Fibroblast of skin of scalp (primary cell): ENCODE measurements at places on chromosomes 2 and 18.

DNA sequence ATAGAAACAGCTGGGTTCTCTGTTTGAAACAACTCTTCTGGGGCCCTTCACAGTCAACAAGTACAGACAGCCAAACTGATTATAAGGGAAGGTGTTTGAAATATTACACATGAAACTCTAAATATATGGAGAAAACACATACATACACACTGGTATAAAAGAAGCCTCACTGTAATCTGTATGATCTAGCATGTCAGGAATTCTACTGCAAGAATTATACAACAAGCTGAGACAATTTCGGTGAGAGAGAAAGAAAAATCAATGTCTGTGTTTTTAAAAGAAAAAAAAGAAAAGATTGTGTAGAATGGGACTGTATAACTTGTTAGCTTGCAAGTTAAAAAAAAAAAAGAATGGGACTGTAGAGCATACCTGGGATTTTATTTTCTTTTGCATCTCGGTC lies 26.3 kb downstream of the IRS1 start:
- no peak for DNase-seq

DNA sequence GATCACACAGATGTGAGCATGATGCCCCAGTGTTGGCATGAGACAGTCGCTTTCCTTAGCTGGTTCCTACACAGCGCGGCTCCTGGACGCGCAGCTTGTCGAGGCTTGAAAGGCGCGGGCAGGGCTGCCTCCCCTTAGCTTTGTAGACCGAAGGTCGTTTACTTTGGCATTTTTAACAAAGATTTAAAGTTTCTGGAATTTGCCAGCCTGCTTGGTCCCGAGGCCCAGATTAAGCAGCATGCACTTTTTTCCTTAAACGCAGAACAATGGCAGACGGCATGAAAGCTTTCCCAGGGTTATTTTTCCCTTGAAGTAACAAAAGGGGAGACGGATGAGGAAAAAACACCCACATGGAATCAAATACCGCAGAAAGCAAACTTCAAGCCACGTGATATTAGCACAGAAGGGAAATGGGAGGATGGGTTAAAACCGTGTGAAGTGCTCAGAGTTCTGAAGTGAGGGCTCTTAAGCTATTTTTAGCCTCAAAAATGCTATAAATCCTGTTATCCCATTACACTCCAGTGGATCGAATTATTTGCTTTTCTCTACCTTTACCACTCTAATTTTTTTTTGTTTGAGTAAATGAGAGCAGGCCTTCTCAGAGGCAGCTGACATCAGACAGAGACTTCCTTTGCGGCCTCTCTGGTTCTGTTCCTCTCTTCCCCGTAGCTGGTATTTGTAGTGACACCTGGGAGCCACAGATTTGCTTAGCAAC lies 55.7 kb downstream of the NPAS2 start:
- DNase-seq, result peak; percentile 48

DNA sequence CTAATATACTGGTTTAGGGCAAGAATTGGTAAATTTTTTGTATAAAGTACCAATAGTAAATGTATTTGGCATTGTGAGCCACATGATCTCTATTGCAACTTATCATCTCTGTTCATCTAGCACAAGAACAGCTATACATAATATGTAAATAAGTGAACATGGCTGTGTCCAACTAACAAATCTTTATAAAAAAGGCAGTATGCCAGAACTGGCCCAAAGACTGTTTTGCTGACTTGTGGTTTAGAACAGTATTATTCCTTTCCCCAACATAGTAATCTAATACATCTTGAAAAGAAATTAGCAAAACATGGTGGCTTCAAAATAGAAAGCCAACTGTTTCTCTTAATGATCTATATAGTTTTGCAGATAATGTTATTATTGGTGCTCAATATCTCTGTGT lies 441.4 kb upstream of the CELF4 start:
- DNase-seq, result no peak

DNA sequence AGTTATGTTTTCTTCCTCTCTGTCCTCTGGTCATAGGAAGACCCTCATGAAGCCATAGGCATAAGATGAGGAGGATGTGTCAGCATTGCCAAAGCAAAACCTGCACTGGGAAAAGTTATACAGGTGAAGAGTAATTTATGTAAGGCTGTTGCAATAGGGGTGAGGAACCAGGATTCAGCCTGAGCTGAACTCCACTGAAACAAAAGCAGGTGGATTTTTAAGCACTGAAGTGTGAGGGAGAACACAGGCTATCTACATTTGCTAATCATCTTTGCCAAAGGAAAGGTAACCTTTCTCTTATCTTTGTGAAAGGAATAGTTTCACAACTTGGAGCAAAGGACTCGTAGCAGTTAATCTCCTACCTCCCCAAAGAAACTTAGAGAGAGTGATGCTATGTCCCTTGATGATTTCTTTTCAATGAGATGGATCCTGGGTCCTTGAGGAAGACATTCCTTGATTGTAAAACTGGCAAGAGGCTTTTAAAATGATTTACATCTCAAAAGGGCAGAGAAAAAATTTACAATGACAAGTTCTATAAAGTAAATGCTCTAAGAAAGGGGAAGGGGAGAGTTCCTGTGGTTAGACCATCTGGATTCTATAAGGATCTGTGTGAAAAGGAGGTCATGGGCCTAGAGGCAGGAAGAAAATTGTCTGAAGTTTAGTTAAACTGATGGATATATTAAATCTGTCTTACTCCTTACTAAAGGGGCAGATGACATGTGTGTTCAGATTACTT lies 385.4 kb upstream of the CDH7 start:
- no peak for DNase-seq

- DNase-seq, result peak; percentile 48
These were observed 431 bp downstream of the FAM98A start for GRCh38 chr2:33598561-33599174.

DNA sequence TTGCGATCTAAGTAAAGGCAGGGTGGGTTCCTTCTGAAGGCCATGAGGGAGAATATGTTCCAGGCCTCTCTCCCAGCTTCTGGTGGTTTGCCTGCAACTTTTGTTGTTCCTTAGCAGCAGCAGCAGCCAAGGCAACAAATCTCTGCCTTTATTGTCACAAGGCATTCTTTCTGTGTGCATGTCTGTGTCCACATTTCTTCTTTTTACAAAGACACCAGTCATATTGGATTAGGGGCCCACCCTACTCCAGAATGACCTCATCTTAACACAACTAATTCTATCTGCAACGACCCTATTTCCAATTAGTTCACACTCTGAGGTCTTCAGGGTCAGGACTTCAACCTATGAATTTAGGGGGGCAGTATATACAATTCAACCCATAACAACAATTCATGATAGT lies 587.5 kb downstream of the XIRP2 start:
- no peak for DNase-seq

- no peak for DNase-seq
These were observed 102.1 kb downstream of the FAM117B start for GRCh38 chr2:202736826-202737225.

GRCh38 chr2:144048631-144049060 lies 471.3 kb downstream of the ZEB2 start:
- DNase-seq, result peak; percentile 40

- peak; percentile 56 for DNase-seq
These were observed 86.6 kb downstream of the ASB1 start for GRCh38 chr2:238513346-238513745.

DNA sequence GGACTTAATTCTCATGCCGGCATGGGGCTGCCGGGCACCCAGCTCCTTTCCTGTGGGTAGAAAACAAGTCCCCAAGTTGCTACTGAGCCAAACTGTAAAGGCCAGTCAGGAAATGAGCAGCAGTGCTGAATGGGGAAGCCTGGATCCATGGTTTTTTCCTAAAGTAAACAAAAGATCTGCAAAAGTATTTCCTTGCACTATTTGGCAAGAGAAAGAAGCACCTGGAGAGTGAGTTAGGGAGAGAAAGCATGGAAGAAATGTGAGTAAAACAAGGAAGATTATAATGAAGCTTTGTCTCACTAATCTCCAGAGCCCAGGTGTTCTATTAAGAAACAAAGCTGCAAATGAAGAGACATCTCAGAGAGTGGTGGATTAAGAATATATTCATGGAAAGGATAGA lies 117.6 kb downstream of the METTL8 start:
- DNase-seq, result no peak

- no peak for DNase-seq
These were observed 124.4 kb upstream of the SALL3 start for GRCh38 chr18:78855188-78855587.

DNA sequence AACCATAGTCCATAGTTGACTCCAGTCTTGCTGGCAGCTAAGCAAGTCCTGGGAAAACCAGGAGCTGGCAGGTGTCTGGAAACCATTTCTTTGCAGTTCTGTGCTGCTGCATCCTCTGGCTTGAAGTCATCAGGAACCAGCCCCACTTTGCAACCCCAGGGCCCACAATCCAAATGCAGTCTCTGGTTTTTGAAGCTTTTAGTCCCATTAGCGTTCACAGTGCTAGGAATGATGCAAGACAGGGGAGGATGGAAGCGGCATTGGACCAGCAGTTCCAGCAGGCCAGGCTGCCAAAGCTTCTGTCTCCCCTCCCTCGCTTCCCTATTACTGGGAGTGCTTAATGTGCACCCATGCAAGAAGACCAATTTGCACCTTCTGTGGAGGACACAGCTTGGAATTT lies 106.4 kb downstream of the ZBTB7C start:
- no peak for DNase-seq

GRCh38 chr2:20231598-20232026 lies 6.7 kb upstream of the SDC1 start:
- DNase-seq, result peak; percentile 23

- DNase-seq, result no peak
These were observed 45.7 kb downstream of the IMPA2 start for GRCh38 chr18:12027046-12027445.

GRCh38 chr18:64037812-64038414 lies 68.0 kb downstream of the SERPINB8 start:
- DNase-seq, result peak; percentile 24

DNA sequence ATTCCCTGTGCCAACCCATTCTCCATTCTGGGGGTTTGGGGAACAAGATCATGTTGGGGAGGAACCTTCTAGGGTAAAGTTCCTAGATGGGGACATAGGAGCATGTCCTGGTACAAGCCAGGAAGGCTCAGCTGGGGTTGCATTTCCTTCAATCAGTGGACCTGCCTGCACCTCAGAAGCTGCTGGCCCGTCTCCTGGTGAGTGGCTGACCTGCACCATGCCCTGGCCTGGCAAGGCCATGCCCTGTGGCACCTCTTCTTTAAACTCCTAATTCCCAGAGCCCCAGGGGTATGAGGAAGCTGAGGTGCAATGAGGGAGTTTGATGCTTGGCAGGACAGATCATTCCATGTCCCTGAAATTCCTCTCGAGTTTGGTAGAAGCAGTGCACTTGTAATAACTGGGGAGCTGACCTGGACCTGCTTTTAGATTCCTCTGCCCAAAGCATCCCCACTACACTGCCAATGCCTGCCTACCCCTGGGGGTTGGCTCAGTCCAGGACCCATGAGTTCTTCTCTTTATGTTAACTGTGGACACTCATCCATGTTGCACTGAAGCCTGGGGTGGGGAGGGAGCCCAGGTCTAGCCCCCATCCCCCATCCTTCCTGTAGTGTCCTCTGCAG lies 25.3 kb downstream of the MROH2A start:
- no peak for DNase-seq

DNA sequence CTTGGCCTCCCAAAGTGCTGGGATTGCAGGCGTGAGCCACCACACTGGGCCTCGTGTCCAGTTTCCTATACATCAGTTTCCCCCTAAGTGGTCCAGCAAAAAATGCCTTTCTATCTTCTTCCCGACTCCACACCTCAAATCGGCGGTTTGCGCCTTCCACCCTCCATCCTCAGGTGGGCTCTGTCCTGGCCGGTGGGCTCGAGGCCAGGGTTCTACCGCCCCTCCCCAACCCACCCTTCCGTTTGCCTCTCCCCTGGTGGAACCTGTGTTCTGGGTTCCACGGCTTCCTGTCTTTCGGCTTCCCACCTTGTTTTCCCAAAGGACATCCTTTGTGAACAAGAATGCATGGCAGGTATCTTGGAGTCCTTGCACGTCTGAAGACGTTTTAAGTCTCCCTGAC lies 104.4 kb downstream of the HS6ST1 start:
- DNase-seq, result no peak

GRCh38 chr2:235091421-235091820 lies 139.6 kb downstream of the SH3BP4 start:
- peak; percentile 50 for DNase-seq

- DNase-seq, result no peak
These were observed 64.9 kb downstream of the C1D start for GRCh38 chr2:67997903-67998302.
